ENCODE measurements at places on chromosomes 2 and 18. TPM values are rescaled to one million over a fixed set of nuclear protein-coding genes. Genes with fewer than 3 reads are reported as not detected.
A peak's percentile ranks its signal among the peaks of the same experiment; 100 is the strongest.

Gene CAD
- 70.8 TPM for total RNA-seq

Gene DSEL
- total RNA-seq = 2.5 TPM

Gene XDH
- total RNA-seq = 5.7 TPM

Gene GALNT13
- 3.6 TPM for total RNA-seq

Gene NCL
- 557 TPM for total RNA-seq

Gene IL36A
- total RNA-seq = not detected

Gene HAAO
- total RNA-seq = 0.73 TPM

DNA sequence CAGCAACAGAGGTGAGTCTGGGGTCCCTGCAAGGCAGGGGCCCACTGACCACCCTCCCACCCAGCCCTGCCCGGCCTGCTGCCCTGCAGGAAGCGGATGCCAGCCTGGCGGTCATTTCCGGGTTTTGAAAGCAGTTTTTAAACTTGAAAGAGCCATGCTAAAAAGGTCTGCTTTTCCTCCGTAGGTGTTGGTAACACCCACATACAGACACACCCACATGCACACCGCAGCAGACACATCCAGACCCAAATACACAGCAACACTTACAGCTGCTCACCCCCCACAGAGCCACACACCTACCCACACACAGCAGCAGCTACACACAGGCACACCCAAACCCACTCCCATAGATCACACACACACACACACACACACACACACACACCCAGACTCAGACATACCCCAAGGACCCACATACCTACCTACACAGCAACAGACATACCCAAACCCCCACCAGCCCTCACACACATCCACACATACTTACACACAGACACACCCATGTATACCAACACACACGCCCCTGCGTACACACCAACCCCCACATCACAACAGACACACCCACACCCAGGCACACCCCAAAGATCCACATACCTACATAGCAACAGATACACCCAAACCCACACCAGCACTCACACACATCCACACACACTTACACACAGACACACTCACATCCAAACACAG, 7.6 kb downstream of the ZFP36L2 start:
- H3K27ac ChIP-seq = peak overlapping the region; percentile 92
- H3K27me3 ChIP-seq = no peaks in the 10 kb centered on the region
- DNase-seq = peak; percentile 65
- peaks cover 17% of the 10 kb centered on the region for H3K36me3 ChIP-seq
- H3K4me3 ChIP-seq = peak overlapping the region; percentile 72

DNA sequence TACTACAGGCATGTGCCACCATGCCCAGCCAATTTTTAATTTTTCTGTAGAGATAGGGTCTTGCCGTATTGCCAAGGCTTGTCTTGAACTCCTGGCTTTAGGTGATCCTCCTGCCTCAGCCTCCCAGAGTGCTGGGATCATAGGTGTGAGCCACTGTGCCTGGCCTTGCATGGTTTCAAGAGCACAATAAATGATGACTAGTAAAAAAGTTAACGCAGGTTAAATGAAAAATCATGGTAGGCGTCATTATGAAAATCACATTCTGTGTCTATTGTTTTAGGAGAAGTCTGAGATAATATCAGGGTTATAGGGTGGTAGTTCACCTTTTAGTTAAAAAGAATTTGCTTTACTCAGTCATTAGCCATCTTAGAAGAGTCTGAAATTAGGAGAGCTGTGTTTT, 38.3 kb downstream of the ALMS1 start:
- H3K27ac ChIP-seq = no peak overlapping the region
- no peaks in the 10 kb centered on the region for H3K27me3 ChIP-seq

DNA sequence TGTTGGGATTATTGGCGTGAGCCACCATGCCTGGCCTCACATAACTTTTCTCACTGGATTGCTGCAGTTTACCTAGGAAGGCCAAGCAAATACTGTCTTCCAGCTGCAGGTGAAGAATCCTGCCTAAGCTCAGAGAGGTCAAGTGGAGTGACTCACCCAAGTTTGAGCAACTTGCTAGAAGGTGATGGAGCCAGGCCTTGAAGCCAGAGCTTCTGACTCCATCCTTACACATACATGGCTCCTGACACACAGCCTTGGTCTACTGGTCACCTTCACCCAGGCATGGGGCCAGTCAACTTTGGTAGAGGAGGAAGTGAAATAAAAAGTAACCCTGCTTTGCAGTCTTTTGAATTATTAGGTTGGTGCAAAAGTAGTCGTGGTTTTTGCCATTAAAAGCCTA, 93.5 kb downstream of the VWA3B start:
- peaks cover 20% of the 10 kb centered on the region for H3K4me1 ChIP-seq
- H3K4me3 ChIP-seq = no peak overlapping the region
- no peaks in the 10 kb centered on the region for H3K36me3 ChIP-seq
- no peak overlapping the region for H3K27ac ChIP-seq
- H3K27me3 ChIP-seq = 0 out of 2 replicates have a peak, but pooled peaks cover 5% of the 10 kb centered on the region

DNA sequence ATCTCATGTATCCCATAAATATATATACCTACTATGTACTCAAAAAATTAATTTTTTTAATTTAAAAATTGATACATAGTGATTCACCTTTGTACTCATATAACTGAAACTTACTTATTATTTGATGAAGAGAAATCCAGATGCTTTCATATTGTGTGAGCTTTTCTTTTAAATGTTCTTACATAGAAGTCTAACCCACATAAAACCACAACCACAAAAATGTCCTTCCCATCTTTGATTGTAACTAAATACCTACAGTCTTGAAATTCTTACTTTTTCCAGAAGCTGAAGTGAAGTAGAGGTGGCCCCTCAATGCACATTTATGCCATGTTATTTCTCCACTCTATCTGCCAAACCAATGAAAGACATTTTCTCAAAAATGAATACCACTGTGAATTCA, 117.9 kb upstream of the COL5A2 start:
- H3K36me3 ChIP-seq = no peaks in the 10 kb centered on the region
- H3K27me3 ChIP-seq = no peaks in the 10 kb centered on the region
- no peaks in the 10 kb centered on the region for H3K4me1 ChIP-seq
- H3K4me3 ChIP-seq = no peak overlapping the region

DNA sequence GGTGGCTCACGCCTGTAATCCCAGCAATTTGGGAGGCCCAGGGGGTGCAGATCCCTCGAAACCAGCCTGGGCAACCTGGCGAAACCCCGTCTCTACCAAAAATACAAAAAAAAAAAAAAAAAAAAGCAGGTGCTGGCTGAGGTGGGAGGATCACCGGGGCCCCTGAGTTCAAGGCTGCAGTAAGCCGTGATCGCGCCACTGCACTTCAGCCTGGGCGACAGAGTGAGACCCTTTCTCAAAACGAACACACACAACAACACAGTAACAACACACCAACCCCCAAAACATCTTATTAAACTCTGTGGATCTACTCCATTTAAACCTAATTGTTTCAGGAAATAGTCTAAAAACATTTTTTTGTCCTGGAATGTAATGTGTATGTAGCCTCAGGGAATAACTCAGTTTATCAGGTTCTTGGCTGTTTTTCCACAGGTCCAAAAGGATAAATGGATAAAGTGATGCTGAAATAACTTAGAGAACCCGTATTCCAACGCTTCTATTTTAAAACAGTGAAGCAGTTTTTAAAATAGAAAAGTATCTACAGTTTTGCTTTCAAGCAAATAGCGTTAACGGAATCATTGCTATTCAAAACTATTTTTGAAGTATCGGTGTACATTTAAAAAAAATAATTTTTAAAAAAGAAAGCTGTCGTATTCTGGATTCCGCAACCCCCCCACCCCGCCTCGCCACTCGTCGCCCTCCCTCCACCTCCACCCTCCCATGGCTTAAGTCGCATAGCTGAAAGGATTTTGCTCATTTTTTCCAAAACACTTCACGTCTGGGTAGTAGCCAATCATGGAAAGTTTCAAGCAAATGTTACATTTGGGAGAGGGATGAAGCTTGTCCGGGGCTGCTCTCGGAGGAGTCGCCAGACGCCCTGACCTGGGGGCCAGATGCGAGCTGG, 895 bp upstream of the GLS start:
- peak overlapping the region; percentile 67 for H3K27ac ChIP-seq
- no peaks in the 10 kb centered on the region for H3K27me3 ChIP-seq
- no peak for DNase-seq
- peak overlapping the region; percentile 93 for H3K4me3 ChIP-seq
- no peaks in the 10 kb centered on the region for H3K36me3 ChIP-seq

DNA sequence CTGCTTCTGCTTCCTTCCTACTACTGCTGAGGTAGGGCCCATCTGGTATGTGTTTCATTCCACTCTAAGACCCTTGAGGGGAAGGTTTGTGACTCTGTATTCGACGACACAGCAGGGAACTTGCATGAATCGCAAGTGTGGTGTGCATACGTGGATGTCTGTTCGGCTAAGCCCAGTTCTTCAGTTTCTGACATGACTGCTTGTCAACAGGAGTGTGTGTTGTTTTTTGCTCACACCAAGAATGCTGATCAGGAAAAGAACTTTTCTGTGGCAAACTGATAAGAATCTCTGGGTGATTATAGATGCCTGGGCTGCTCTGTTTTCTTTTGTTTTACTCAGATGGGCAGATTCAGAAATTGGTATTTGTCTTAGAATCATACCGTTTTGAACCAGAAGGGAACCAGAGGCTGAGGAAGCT, 22.0 kb downstream of the TNFRSF11A start:
- H3K36me3 ChIP-seq = no peaks in the 10 kb centered on the region
- no peak for DNase-seq
- no peaks in the 10 kb centered on the region for H3K27me3 ChIP-seq
- no peak overlapping the region for H3K4me3 ChIP-seq
- no peaks in the 10 kb centered on the region for H3K4me1 ChIP-seq

DNA sequence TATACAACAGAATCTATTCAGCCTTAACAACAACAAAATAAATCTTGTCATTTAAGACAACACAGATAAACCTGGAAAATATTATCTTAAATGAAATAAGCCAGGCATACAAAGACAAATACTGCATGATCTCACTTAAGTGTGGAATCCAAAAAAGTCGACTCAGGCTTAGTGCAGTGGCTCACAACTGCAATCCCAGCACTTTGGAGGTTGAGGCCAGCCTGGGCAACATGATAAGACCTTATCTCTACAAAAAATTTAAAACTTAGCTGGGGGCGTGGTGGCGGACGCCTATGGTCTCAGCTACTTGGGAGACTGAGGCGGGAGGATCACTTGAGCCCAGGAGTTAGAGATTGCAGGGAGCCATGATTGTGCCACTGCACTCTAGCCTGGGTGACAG, 75.2 kb upstream of the RNU4ATAC start:
- peaks cover 39% of the 10 kb centered on the region for H3K36me3 ChIP-seq
- no peaks in the 10 kb centered on the region for H3K27me3 ChIP-seq

DNA sequence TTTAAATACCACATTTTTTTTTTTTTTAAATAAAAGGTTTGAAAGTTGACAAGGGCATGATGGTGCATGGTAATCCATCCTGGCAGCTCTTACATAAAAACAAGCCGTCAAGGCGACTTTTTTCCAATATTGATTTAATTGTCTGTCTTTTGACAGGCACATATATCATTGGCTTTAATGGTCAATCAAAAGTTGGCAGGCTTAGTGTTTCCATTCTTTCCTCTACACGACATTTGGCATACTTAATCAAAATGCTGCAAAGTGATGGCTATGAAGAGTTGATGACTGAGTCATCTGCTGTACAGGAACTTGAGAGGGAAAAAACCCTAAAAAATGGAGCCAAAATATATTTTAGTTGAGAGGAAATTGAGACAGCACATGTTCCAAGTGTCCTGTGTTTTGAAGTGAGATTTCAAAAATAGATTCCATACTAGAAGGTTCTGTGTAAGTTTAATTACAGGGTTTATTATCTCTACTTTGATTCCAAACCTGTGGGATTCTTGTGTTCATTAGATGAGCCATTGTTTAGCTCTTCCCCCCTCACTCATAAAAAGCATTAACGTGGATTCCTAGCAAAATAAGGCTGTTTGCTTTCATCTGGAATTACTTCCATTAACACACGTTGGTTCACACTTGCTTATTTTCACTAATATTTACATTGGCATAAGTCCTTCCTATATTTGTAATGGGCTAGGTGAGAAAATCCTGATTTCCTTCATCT, 3.2 kb downstream of the TSHZ1 start:
- no peak overlapping the region for H3K4me3 ChIP-seq
- DNase-seq = no peak
- H3K27ac ChIP-seq = no peak overlapping the region
- H3K4me1 ChIP-seq = peaks cover 28% of the 10 kb centered on the region

GRCh38 chr2:75071766-75072165, 113.3 kb downstream of the POLE4 start:
- no peaks in the 10 kb centered on the region for H3K4me1 ChIP-seq
- no peak for DNase-seq
- no peaks in the 10 kb centered on the region for H3K36me3 ChIP-seq
- no peaks in the 10 kb centered on the region for H3K27me3 ChIP-seq
- H3K4me3 ChIP-seq = no peak overlapping the region
- H3K27ac ChIP-seq = no peak overlapping the region

- H3K4me3 ChIP-seq = no peak overlapping the region
- H3K27me3 ChIP-seq = no peaks in the 10 kb centered on the region
- no peak for DNase-seq
- no peak overlapping the region for H3K27ac ChIP-seq
- no peaks in the 10 kb centered on the region for H3K4me1 ChIP-seq
Measured at GRCh38 chr2:117378653-117379052, 435.8 kb upstream of the DDX18 start.

DNA sequence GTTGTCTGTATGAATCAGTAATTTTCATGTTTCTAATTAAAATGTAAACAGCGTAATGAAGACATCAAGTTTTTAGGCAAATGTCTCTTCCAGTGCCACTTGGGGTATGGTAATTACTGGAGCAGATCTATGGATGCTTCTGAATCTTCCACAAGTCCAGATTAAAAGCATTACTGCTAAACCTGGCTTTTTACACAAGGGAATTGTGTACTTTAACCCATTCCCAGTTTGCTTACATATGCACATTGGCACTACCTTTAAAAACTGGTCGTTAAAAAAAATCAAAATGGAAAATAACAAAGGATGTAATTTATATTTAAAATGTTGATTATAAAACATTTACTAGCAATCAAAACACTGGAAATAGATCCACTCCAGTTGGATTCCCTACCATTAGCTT, 19.7 kb downstream of the FIGN start:
- no peaks in the 10 kb centered on the region for H3K4me1 ChIP-seq
- no peak overlapping the region for H3K27ac ChIP-seq
- H3K36me3 ChIP-seq = no peaks in the 10 kb centered on the region
- DNase-seq = no peak

DNA sequence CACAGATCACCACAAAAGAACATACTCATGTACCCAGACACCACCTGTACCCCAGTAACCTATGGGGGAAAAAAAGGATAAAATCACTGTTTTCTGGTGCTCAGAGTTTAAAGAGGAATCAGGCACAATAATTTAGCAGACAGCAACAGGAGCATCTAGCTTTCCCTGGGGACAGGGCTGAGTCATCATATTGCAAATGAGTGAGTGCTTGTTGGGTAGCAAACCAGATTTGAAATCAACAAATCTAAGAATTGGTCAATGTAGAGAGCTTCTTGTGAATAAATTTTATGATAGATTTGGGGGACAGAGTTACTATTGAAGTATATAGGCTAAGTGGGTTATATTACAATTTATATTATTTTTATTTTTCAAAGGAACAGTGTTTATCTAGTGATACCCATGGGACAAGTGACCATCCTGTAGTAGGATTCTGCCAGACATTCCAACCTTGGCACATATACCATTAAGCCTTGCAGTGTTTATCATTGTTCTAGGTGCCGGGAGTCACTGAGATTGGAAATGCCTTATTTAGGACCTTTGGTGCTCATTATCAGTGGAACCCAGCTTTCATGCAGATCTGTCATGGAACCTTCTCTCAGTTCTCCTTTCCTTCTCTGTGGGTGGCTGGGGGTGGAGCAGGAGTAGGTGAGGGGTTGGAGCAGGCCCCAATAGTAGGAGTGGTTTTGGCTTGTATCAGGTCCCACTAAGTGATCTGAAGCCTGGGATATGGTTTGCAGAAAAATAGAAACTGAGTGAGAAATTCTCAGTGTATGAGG, 117.2 kb downstream of the CERS6 start:
- no peaks in the 10 kb centered on the region for H3K27me3 ChIP-seq
- DNase-seq = no peak
- H3K4me3 ChIP-seq = no peak overlapping the region
- H3K36me3 ChIP-seq = no peaks in the 10 kb centered on the region
